ENCODE measurements at places on chromosomes 3 and 15.

- no peak for DNase-seq
These were observed 10.3 kb upstream of the MCF2L2 start for GRCh38 chr3:183438735-183439134.

- DNase-seq, result no peak
These were observed 368.1 kb upstream of the SEMA6D start for GRCh38 chr15:47349179-47349578.

DNA sequence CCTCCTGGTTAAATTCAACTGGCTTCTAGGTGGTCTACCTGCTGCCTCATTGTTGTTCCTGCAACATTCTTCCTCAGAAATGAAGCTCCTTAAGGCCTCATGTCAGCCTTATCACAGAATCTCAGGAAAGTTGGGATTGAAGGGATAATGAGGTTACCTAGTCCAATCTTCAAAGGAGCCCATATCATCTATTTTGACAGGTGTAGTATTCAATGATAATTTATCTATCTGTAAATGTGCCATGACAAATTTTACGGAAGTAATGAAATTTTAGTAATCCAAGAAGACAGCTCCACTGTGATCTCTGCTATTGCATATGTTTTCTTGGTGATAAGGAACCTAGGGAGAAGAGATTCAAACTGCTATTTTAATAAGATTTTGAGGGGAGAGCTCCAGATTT lies 973.8 kb downstream of the ROBO2 start:
- DNase-seq, result no peak

DNA sequence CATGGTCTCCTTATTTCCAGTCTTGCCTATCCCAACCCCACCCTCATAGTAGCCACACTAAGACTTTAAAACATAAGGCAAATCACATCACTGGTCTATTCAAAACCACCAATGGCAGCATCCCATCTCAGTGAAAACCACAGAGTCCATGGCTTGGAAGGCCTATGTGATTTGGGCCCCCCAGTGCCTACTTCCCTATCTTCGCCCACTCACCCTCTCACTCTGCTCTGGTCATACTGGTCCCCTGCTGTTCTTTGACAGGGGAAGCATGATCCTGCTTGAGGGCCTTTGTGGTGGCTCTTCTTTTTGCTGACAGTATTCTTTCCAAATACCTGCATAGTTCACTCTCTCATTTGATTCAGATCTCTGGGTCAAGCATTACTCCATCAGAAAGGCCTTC lies 3.3 kb downstream of the GTF2A2 start:
- DNase-seq, result no peak

GRCh38 chr15:40918799-40919392 lies 10.2 kb upstream of the DLL4 start:
- no peak for DNase-seq

- no peak for DNase-seq
These were observed 172.5 kb upstream of the TLE3 start for GRCh38 chr15:70269991-70270751.

DNA sequence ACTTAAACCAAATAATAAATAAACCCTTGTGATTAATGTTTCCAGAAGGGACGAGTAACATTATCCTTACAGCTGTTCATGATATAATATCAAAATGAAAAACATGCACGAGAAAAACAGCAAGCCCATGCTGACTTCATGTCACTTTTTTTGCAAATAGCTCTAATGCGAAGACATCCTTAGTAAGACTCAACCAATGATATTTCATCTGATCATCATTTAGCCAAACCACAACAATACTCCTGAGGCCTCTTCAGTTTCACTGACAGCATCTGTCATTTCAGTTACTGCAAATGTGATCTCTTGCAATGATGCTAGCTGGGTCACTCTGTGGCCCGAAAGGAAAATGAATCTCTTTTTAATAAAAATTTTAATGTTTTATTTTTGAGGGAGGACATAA lies 74.0 kb downstream of the POLR2M start:
- no peak for DNase-seq

- peak; percentile 62 for DNase-seq
These were observed 47.0 kb upstream of the PPIB start for GRCh38 chr15:64209680-64210334.

DNA sequence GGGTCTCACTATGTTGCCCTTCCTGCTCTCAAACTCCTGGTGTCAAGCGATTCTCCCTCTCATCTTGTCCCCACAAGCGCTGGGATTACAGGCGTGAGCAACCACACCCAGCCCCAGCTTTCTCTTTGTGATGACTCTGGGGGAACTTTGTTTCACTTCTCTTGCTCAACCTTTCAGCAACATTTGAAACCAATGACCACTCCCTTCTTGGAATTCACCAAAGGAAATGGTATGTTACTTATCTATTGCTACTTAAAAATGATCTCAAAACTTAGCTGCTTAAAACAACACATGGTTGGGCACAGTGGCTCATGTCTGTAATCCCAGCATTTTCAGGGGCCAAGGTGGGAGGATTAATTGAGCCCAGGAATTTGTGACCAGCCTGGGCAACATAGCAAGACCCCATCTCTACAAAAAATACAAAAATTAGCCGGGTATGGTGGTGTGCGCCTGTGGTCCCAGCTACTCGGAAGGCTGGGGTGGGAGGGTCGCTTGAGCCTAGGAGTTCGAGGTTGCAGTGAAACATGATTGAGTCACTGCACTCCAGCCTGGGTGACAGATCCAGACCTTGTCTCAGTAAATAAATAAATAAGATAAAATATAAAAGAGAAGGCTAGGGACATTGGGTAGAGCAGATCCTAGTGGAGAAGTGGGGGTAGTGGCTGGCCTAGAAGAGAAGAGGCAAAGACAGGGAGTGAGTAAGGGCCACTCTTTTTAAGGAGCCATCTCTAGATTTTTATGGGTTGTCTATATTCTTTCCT lies 10.3 kb upstream of the COPG1 start:
- no peak for DNase-seq

DNA sequence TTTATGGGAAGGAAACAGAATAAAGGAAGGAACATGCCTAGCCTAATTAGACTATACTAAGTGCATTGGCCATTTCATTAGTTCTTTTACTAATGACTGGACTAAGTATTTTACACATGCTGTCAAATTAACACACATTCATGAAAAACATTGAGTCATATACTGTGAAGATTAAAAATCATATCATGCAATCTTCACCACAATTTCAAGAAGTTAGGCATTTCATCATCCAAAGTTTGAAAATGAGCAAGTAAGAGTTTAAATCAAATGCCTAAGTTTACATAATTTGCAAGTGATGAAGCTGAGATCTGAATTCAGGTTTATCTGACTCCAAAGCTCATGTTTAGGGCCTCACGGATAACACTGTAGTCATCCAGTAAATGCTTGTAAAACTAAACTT lies 601.0 kb downstream of the PDCD6IP start:
- DNase-seq, result no peak

DNA sequence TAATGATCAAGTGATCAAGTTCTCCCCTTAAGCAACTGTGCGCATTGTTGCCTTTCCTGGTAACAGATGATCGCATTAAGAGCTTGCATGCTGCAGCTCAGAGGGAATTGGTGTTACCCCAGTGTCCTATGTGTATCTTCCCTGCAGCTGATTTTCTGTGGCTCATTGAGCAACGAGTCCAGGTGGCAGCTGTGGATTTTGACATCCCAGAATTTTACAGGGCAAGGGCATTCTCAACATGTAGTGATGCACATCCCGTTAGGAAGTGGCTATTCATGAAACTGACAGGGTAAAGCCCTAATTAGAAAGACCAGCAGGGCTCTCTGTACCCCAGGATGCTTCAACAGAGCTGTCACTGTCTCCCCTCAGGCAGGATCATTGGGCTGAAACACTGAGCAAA lies 232.8 kb downstream of the AGBL1 start:
- no peak for DNase-seq

DNA sequence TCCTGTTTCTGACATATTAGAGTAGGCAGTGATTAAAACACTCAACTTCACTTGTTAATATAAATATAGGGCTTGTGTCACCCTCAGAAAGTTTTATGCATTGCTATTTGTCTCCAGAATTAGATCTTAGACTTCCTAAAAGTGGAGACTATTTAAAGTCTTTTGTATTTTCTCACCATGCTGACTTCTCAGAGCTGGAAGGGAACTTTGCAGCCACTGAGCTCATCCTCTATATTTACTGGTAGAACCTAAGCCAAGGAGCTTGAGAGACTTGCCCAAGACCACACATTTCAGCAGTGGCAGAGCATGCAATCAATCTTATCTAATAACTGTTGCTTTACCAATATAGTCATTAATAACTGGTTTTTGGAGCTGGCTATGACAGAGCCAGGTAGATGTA lies 53.2 kb downstream of the STAC start:
- DNase-seq, result no peak

DNA sequence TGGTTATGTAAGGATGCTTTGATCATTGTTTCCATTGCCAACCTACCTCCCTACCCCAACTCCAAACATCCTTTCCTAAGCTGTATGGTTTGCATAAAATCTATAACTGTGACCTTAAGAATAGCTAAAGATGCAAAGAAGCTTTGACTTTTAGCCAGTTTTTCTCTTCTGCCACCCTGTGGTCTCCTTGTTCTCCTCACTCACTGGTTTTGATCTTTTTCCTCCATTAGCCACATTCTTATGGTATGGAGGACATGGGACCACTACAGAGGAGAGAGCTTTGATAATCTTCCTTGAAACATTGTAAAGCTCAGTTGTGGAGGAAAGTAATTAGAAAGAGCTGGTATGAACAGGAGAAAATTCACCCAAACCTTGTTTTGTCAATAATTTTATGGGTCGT lies 115.9 kb downstream of the NEK11 start:
- DNase-seq, result no peak

DNA sequence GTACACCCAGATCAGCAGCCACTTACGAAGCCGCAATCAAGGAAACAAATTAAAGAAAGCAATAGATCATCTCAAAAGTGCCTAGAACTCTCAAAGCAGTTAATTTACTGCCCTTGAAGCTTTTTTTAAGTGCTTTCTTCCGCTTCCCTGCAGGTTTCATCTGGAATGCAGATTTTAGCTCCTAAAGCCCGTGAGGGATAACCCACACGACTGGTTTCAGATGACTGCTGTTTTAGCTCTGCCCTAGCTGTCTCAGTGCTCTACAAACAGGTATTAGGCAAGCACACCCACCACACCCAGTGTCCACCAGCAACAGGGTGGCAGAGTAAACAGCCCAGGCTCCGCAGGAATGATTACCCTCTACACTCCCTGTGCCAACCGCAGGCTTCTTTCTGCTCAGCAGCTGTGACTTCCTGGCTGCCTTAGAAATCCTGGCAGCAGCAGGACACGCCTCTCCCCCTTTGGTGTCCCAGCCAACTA lies 126.0 kb downstream of the FMN1 start:
- peak; percentile 94 for DNase-seq

GRCh38 chr15:88752951-88753350 lies 50.3 kb upstream of the ACAN start:
- no peak for DNase-seq

- DNase-seq, result no peak
These were observed 85.4 kb downstream of the HES1 start for GRCh38 chr3:194221336-194221735.

GRCh38 chr15:66595931-66596545 lies 30.2 kb upstream of the LCTL start:
- no peak for DNase-seq

- no peak for DNase-seq
These were observed 109.5 kb downstream of the THRB start for GRCh38 chr3:24385012-24385615.

GRCh38 chr3:185789891-185790830 lies 34.7 kb downstream of the IGF2BP2 start:
- no peak for DNase-seq

GRCh38 chr15:88399021-88399685 lies 68.0 kb downstream of the MRPL46 start:
- no peak for DNase-seq

GRCh38 chr3:59873576-59874230 lies 823.9 kb upstream of the CFAP20DC start:
- DNase-seq, result no peak
